ENCODE measurements at places on chromosomes 1 and 21. TPM values are rescaled to one million over a fixed set of nuclear protein-coding genes. Genes with fewer than 3 reads are reported as not detected.
A peak's percentile ranks its signal among the peaks of the same experiment; 100 is the strongest.

CCDC190 gene
- polyA plus RNA-seq: 0.10 TPM

- DNase-seq: no peak
Measured at GRCh38 chr1:154663471-154664060, 55.6 kb upstream of the ADAR start.

- DNase-seq: no peak
Measured at GRCh38 chr1:36159614-36160387, 3.8 kb downstream of the MAP7D1 start.

DNA sequence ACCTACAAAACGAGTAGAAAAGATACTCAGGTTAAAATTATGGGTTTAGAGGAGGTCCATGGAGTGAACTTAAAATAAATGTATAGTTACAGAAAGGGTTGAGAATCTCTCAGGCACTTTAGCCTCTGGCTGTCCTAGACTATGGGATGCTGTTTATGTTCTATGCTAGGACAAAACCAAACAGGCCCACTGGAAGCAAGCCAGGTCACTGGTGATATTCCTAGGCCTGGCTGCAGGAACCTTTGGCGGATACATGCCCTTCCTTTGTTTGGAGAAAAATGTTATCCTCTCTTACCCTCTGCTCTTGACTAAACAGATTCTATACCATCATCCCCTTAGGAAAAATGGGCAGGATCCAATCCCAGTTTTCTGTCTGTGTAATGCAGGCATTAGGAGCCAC, 90.7 kb upstream of the DUSP10 start:
- no peak for DNase-seq

DNA sequence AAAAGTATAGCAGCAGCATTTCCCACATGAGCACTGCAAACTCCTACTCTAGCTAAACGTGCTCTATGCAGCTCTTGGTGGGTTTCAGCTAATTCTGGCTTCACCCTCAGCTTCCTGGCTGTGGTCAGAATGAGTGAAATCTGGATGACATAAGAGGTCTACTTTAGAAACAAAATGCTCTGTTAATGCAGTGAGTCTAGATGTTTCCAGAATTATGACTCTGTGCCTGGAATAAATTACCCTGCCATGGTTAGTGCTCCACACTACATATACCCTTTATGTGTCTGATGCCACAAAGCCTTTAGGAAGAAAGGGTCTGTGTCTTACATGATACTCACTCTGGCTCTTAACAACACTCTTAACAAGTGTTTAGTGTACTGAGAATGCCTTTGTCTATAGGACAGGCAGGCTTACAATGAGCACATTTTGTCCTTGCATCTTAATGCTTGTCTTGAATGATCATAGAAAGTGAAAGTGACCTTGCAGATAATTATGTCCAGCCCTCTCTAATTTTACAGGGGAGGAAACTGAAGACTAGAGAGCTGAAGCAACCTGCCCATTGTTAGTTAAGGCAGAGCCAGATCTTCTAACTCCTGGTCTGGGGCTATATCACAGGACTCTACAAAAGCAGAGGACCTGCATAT, 9.2 kb downstream of the S100A10 start:
- DNase-seq: no peak

DNA sequence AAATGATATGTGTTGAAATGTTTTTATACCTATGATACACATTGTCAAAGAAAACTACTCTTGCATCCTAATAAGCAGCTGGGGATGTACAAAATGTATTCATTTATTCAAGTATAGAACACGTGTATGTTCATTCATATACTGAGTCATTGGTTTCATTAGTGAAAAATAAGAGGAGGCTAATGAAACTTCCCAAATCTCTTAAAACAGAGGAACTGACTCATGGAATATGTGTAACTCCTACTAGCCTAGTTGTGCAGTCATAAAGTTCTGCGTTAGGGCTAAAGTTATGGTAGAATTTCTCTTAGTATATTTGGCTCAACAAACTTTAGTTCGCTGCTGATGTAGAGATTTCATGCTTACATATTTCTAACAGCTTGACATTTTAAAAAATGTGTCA, 441.6 kb downstream of the NCAM2 start:
- peak; percentile 36 for DNase-seq

KIF14 gene
- polyA plus RNA-seq: 2.3 TPM

DNA sequence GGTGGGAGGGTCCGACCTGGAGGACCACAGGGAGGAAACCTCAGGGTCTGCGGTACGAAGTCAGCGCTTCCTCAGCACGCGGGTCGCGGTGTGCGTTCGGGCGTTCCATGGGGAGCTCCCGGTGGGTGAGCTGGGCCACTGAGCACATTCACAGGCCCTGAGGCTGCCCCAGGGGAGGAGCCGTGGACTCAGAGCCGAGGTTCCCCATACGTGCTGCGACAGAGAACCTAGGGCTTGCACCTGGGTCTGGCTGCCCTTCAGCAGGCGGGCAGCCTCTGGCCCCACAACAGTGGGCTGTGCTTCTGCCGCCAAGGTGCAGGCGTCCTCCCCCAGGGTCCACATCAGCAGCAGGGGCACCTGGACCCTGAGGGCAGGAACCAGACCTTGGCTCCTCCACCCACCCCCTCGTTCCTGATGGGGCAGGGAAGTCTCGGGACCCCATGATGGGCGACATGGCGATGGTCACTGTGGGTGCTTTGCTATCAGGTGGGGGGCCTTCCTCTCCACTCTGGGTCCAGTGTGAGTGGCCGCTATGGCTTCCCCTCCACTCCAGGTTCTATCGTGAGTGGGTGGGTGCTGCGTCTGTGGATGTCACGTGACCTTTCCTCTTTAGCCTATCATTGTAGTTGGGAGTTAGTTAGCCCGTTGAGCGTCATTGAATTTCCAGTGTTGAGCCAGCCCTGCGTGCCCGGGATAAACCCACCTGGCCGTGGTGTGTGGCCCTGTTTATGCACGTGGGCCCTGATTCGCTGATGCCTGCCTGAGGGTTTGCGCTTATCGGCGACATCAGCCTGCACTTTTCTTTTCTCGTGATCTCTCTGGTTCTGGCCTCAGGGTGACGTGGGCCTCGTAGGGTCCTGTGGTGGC, 27.9 kb downstream of the FTCD start:
- no peak for DNase-seq

GRCh38 chr1:30928171-30928570, 19.6 kb upstream of the SDC3 start:
- DNase-seq: no peak

Measured in IMR-90 (cell line).